D721Med (cell line): ENCODE measurements at places on chromosomes 6 and 20.
A peak's percentile ranks its signal among the peaks of the same experiment; 100 is the strongest.

GRCh38 chr6:155174576-155175211 lies 89.1 kb upstream of the CLDN20 start:
- DNase-seq, result peak; percentile 56

- DNase-seq, result no peak
Observed at GRCh38 chr6:21999012-21999528, 297.8 kb downstream of the PRL start.

DNA sequence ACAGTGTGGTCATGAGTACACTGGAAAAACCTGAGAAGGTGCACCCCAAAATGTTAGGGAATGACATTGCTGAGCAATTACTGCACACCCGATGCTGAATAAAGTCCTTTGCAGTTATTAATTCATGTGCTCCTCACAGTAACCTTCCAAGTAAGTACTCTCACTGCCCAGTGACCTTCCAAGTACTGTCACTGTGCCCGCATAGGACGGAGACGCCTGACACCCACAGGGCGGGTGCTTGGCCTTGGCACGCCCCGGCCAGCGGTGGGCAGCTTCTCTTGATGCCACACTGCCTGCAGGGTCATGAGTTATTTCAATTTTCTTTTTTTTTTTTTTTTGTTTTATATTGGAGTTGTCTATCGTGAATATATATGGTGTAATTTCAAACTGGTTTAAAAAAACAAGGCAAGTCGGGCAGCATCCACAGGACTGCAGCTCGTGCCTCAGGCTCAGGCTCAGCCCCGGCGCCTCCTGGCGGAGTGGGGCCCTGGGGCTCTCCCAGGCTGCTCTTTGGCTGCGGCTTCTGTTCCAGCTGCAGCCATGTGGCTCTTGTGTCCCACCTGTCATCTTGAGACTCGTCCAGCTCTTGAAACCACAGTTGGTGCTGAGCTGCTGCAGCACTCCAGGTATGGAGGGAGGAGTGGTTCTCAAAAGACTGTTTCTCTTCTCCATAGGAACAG lies 27.0 kb downstream of the PNLDC1 start:
- DNase-seq, result no peak

DNA sequence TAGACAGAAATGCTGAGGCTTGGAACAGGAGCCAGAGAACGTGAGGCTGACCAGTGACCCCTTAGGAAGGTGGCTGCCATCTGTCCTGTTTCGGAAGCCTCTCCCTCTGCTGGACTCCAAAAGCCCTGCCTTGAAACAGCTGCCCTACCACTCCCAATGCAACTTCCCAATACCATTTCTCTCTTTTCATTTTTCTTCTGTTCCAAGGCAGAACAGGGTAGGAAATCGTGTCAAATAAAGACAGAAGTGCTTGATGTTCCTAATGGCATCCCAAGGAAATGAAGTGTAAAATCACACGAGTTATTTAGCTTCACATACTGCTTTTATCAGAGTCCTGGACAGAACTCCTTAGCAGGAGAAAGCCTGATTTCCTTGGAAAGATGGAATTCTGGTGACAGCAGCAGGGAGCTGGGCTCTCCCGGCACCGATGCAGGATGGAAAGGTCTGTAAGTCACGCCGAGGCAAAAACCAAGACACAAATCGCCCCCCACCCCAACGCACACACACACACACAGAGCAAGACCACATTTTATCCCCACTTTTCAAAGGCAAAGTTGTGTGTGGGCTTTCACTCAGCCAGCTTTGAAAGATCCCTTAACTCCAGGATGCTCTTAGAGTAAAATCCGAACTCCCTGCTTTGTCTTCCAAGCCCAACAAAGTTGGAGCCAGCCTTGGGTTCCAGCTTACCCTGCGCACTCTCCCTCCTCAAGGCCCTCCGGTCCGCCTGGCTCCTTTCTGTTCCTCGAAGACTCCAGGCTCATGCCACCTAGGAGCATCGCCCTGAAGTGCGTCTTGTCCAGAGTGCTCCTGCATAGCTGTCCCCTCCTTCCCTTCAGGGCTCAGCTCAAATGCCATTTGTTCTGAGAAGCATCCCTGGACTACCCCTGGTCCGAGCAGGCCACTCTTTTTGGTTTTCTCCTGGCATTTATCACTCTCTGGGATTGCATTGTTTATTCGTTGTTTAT lies 11.6 kb upstream of the STX16 start:
- no peak for DNase-seq

DNA sequence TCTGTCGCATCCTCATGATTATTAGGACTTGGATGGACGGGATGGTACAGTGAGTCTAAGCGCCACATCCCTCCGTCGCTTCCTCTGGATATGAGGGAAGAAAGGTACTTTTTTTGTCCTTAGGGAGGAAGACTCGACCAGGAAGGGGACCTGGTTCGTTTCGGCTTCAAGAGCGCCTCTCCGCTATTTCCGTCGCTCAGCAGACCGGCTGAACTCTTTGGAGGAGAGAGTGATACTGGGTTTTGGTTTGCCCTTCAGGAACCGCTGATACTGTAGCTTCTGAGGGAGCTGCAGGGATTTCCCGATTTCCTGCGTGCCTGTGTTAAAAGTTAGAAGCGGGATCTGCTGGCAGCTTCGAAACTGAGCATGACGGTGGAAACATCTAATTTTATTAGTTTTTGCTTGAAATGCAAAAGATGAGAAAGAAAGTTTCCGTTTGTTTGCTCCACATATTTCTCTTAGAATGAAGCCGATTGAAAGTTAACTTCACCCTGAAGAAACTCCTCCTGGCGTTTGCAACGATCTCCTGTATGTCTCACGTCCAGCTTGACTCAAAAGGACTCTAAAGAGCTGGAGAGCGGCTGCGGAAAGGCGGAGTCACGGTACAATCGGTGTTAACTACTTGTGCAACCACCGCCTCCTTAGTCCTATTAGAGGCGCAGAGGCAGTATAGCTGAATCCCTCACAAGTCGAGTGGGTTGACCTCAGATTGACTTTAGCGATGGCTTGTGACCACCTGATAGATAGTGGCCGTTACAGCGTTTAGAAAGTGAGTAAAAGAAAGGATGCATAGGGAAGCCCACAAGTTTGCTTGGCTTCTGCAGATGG lies 129.4 kb downstream of the TRIM27 start:
- DNase-seq, result no peak

DNA sequence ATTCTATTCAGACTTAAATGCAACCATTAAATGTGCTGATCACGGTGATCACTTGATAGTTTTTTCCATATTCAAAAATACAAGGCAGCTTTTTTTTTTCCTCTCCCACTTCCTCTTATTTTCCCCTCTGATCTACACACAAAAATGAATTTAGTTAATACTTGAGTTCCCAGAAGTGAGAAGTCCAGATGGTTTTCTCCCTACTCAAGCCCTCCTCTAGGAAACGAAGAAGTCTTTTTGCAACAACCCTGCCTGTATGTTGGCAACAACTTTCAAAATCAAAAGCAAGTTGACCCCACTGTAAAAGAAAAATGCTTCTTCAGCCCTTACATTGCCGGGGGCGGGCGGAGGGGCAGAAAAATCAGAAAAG lies 24.3 kb downstream of the ARHGAP18 start:
- no peak for DNase-seq

GRCh38 chr6:35629876-35630378 lies 58.8 kb downstream of the FKBP5 start:
- no peak for DNase-seq

DNA sequence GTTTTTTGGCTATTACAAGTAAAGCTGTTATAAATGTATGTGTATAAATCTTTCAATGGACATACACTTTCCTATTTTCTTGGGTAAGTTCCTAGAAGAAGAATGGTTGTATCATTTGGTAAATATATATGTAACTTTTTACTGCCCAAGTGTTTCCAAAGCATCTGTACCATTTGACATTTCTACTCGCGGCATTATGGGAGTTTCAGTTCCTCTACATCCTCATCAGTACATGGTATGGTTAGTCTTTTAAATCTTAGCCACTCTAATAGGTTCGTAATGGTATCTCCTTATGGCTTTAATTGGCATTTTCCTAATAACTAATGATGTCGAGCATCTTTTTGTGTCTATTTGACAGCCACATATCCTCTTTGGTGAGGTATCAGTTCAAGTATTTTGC lies 12.9 kb downstream of the SNPH start:
- no peak for DNase-seq

DNA sequence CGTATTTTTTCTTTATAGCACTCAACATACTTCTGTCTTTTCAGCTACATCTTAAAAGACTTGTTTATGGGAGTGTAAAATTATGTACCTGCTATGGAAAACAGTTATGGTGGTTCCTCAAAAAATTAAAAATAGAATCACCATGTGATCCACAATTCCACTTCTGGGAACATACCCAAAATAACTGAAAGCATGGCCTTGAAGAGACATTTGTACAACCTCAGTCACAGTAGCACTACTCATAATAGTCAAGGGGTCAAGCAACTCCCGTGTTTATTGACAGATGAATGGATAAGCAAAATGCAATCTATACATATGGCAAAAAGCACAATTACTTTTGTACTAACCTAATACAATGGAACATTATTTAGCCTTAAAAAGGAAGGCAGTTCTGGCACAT lies 74.5 kb downstream of the METTL24 start:
- no peak for DNase-seq

DNA sequence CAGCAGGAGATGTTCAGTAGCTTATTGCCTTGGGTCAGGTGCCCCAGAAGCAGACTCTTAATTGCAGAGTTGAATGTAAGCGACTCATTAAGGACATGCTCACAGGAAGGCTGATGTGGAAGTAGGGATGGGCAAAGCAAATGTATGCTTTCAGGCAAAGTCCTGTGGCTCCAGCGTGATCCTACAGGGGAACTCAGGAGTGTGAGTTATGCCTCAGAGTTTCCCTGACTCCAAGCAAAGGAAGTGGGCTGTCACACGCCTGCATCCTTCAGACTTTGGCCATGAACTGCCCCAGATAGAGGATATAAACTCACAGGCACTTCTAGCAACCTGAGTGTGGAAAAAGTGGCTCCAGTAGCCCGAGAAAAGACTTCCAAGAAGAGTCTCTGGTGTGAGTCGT lies 64.9 kb upstream of the ZNF133 start:
- no peak for DNase-seq

GRCh38 chr20:39066471-39067242 lies 104.5 kb downstream of the DHX35 start:
- no peak for DNase-seq

DNA sequence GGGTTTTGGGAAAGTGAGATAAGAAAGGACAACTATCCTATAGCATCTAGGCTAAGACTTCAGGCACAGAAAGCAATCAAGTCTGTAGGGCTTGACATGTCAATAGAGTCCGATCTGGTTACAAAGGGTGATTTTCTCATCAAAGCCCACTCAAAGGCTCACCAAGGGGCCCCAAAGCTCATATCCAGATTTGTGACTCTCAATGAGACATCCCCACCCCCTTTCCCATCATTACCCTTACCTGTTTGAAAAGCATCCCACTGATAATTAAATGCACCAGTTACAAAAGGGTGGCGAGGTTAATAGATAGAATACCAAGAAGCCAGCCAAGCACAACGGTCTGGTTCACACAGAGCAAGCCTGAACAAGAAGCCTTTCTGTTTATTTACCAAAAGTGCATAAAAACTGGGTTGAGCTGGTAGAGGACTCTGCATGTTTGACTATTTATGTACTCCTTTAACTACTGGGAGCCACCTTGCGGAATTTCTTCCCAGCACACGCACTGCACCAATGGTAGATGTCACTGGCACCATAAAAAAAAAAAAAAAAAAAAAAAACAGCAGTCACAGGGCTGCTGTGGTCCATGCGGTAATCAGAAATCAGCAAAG lies 6.1 kb downstream of the JAG1 start:
- no peak for DNase-seq

- no peak for DNase-seq
Observed at GRCh38 chr6:116205281-116205680, 48.6 kb downstream of the TSPYL4 start.

DNA sequence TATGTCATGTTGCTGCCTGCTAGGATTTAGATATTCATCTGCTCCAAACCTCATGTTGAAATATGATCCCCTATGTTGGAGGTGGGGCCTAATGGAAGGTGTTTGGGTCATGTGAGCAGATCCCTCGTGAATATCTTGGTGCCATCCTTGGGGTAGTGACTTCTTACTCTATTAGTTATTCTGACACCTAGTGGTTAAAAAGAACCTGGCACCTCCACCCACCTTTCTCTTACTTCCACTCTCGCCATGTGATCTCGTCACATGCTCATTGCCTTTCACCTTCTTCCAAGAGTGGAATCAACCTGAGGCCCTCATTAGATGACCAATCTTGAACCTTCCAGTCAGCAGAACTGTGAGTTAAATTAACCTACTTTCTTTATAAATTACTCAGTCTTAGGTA lies 549.4 kb upstream of the SYNCRIP start:
- no peak for DNase-seq

DNA sequence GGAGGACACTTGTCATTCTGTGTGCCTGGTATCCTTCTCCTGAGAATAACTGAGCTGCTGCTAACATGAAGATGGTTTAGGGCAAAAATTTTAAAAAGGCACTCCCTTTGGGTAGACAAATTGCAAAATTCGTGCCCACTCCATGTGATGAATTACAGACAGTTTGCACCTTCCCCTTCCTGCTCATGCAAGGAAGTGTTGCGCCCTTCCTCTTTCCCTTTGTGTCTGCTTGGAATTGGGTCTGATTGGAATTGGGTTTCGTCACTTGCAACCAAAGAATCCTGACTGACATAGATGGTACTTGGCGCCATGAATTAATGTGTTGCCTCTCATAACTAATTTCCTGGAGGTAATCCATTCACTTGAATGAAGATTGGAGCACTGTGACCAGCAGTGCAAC lies 62.3 kb upstream of the SHLD1 start:
- no peak for DNase-seq

DNA sequence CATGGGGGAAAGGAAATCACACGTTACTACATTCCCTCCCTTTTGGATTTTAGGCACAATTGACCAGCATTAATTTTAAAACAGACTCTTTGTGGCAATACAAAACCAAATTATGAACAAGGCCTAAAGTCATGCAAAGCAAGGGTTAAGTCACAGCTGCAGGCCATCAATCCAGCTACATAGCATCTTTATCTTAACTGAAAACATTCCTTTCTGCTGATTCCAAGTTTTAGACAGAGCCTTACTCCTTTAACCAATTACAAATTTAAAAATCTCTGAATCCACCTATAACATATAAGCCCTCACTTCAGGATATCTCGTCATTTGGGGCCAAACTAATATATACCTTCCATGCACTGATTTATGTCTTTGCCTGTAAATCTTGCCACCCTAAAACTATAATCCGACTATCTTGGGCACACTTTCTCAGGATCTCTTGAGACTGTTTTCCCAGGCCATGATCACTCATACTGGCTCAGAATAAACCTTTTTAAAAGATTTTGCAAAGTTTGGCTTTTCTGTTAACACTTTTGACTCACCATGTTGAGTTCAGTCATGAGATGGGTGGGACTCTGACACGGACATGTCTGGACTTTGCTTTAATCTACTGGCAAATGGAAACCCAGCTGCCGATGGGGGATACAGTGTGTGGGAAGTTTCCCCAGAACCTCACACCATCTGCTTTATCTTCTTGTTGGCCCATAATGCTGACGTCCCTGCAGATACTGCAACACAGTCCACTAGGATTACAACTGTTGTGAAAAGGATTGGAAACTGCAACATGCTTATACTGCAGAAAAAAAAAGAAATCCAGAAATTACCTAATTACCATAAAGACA lies 757.0 kb downstream of the PTPRT start:
- DNase-seq, result no peak
